ENCODE measurements at places on chromosomes 5 and 9.

DNA sequence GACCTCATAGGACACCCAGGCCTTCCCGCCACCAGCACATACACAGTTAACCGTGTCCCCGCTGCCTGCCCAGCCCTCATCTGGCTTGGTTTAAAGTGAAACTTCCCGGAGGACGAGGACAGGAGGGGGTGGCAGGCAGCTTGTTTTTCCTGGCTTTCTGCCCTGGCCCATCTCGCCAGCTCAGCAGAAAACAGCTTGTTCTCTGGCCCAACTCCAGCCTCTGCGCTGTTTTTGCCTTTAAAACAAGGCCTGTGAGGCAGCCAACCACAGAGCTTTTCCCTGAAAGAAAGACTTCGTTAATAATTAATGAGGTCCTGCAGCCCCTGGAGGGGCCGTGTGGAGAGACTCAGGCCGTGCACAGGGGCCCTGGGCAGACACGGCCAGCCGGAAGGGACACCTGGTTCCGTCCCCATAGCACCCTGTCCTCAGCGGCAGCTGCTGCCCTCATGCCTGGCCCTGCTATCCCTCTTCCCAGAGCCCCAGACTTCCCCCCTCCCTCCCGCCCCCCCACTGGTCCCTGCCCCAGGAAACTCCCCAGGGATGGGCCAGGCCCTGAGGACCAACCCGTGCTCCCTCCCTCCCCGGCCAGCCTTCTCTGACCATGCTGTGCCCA lies 108.7 kb downstream of the RXRA start:
- no peak for DNase-seq

DNA sequence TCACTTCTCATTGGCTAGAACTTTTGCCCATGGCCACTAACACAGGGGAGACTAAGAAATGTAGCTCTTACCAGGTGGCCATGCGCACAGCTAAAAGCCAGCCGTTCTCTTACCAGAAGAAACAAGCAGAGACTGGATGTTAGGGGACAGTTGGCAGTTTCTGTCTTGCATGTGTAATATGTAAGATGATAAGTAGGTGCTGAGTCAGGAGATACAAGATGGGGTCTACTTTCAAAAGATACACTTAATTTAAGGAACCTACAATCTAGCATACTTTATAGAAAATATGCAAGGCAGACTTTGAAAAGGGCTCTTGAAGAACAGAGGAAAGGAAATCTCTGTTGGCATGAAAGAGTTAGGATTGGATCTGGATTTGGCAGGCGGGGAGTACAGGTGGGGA lies 244.5 kb downstream of the ZSWIM6 start:
- DNase-seq, result no peak

DNA sequence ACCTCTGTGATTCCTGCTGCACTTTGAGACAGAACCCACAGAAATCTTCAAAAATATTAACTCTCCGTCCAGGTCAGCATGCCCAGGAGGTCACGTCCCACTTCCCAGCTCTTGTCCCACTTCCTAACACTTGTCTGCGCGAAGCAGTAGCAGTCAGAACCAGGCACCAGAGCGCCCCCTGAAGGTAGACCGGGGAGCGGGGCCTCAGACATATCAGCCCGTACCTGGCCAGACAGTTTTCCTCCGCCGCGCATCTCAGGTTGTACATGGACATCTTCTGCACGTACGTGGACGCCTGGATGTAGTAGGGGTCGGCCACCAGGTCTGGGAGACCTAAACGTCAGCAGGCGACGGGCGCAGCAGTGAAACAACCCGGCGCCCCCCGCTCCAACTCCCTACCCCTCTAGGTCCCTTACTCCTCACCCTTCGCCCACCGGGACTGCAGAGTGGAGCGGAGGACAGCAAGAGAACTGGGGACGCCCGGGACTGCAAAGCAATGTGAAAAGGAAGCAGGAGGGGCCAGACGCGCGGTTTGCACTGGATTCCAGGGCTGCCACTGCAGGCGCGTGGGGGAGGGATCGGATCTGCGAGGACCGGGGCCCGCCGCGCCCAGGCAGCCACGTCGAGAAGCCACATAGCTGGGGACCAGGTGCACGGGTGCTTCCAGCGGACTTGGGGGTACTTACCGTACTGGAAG lies 1.2 kb downstream of the LOX start:
- no peak for DNase-seq

GRCh38 chr9:134061688-134062371 lies 6.0 kb downstream of the BRD3 start:
- no peak for DNase-seq

GRCh38 chr5:3564116-3564515 lies 31.5 kb upstream of the IRX1 start:
- no peak for DNase-seq

Measured in naive thymus-derived CD4-positive, alpha-beta T cell (primary cell).